ENCODE measurements at places on chromosomes 2 and 18.

GRCh38 chr2:214856137-214856536 lies 46.7 kb upstream of the BARD1 start:
- DNase-seq, result no peak

GRCh38 chr2:34025196-34025595 lies 426.1 kb upstream of the FAM98A start:
- DNase-seq, result no peak

DNA sequence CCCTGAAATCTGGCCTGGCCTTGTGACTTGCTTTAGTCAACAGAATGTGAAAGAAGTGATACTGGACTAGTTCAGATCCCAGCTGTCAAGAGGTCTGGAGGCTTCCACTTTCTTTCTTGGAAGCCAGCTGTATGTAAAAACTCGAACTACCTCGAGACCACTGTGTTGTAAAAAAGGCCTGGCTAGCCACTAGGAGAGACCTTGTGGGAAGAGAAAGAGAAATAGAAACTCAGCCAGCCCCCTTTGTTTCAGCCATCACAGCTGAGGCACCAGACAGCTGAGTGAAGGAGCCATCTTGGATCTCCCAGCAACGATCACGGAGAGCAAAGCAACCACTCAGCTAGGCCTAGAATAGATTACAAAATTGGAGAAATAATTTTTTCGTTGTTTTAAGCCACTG lies 324.9 kb upstream of the TCF4 start:
- no peak for DNase-seq

DNA sequence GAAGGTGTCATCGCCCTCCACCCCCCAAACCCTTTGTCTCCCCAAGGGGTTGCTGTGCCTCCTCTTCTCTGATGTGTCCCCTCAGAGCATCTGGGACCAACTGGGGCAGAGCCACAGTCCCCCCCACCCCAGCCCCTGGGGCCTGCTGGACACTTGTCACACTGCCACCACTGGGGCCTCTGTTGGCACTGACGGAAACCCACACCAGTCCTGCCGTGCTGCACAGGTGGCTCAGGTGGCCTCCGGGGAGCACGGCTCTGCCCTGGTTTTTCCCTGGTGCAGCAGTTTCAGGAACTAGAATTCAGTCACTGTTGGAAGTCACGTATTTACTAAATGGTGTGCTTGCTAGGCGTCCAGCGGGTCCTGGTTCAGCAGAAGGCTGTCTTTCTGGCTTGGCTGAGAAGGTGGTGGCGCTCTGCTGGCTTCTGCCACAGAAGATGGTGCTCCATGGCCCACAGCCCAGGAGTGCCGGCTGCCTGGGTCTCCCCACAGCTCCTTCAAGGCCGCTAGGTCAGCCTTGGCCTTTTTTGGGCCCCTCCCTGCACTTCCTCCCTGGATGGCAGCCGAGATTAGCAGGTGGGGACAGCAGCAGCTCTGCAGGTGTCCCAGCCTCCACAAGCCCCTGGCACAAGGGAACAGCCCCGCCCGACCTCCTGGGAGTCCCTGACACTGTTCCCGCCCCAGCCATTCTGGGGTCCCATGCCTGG lies 18.6 kb upstream of the KLHL30 start:
- DNase-seq, result no peak

DNA sequence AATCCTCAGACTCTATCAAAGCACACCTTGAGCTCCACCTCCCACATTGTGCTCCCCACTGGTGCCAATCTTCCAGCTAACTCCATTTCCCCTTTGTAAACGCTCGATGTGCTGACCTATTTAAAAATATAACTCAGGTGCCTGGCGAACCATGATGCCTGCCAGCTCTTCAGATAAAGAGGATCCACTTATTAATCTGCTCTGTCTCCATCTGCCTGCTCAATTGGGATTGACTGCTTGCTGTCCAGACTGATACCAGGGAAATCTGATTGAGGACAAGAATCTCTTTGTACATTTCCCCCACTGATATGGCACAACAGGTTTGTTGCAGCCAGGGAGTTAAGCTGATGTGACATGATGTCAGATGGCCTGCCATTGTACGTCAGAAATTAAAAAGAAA lies 2036.5 kb upstream of the CELF4 start:
- DNase-seq, result no peak
